HEK293T (cell line): ENCODE measurements at places on chromosomes 16 and 17.

DNA sequence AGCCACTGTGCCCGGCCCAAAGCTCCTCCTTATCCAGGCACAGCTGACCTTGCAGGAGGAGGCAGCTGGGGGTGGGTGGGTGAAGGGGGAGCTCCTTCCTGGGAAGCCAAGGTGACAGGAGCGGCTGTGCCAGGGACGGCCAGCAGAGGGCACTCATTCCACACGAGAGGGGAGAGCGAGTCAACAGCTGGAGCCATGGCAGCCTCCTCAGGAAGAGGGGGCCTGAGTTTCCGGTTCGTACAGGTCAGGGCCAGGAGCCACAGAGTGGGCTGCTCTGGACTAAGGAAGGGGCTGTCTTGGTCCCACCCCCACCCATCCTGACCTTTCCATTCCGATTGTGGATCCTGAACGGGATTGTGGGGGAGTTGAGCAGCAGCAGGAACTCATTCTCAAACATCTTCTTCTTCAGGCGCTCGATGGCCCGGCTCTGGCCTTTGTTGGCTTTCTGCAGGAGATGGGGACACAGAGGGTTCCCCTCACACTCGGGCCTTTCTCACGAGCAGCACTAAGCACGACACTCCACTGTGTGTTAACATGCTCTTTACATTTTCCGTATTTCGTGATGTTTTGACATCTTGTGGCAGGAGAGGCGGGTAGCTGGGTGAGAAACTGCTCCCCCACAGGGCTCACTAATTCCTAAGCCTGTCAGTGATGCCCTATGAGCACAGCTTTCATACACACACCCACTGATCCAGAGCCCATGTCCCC lies 61.6 kb downstream of the TIMM22 start:
- DNase-seq, result peak; percentile 77

- no peak for DNase-seq
These were observed 177.2 kb downstream of the CDH8 start for GRCh38 chr16:61858988-61859387.

GRCh38 chr17:72512649-72513556 lies 392.1 kb downstream of the SOX9 start:
- DNase-seq, result no peak

DNA sequence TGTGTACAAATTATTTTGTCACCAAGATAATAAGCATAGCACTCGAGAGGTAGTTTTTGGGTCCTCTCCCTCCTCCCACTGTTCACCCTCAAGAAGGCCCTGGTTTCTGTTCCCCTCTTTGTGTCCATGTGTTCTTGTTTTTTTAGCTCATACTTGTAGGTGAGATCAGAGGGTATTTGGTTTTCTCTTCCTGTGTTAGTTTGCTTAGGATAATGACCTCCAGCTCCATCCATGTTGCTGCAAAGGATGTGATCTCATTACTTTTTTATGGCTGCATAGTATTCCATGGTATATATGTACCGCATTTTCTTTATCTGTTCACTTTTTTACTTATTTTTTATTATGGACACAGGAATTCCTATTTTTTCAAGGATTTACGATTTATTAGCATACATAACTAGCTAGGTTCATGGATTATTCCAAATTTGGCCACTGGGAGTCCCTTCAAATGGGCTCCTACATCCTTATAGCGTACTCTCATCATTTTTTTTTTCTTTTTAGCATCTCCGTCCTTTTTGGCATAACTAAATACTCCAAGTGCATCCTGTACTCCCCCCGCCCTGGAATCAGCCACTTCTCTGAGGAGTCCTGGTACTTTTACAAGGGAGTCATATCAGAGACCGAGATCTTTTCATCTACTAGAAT lies 7.3 kb downstream of the TADA2A start:
- no peak for DNase-seq

- no peak for DNase-seq
These were observed 39.9 kb upstream of the ABCC11 start for GRCh38 chr16:48287239-48287638.

DNA sequence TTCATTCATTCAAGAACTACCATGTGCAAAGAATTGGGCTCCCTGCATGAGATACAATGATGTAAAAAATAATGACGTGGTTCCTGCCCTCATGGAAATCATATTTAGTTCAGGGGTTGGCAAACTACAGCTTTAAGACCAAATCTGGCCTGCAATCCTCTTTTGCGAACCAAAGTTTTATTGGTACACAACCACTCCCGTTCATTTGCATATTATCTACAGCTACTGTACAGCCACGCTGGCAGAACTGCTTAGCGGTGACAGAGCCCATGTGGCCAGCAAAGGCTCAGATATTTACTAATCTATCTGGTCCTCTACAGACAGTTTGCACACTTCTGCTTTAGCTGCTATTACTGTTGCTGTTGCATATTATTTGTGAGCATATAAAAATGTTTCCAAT lies 167.7 kb downstream of the XYLT1 start:
- DNase-seq, result no peak

GRCh38 chr16:57540387-57540786 lies 2.1 kb upstream of the ADGRG5 start:
- no peak for DNase-seq

GRCh38 chr17:58680038-58680369 lies 11.8 kb downstream of the TEX14 start:
- no peak for DNase-seq

DNA sequence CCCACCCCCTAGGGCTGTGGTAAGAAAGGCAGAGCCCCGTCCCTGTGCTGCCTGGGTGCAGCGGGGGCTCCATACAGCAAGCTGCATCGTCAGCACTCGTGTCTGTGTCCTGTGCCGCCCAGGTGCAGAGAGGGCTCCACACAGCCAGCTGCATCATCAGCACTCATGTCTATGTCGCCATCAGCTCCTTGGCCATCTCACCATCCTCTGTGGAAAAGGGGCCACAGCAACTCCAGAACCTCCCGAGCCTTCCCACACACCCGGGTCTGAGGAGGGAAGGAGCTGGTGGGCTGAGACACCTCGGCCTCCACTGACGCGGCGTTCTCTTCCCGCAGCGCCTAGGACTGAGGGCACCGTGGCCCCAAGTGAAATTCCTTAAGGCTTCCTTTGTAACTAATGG lies 72.9 kb upstream of the CHMP6 start:
- no peak for DNase-seq

DNA sequence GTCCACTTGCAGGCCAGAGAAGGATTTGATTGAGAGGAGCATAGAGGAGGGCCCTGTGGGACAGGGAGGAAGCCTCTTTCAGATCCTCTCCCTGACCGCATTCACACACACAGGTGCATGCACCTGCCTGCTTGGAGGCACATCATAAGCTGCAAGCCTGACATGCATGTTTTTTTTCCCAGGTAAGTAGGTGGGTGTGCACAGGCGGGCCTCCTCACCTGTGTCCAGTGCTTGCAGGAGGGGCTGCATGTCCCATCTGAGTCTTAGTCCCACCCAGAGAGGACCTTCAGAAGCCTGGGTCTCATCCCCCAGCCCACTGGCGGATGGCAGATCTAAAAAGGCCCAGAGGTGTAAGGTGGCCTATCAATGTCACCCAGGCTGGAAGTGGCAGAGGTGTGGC lies 130.8 kb downstream of the TMEM132E start:
- no peak for DNase-seq

GRCh38 chr17:79027274-79027924 lies 3.4 kb downstream of the C1QTNF1 start:
- DNase-seq, result no peak

DNA sequence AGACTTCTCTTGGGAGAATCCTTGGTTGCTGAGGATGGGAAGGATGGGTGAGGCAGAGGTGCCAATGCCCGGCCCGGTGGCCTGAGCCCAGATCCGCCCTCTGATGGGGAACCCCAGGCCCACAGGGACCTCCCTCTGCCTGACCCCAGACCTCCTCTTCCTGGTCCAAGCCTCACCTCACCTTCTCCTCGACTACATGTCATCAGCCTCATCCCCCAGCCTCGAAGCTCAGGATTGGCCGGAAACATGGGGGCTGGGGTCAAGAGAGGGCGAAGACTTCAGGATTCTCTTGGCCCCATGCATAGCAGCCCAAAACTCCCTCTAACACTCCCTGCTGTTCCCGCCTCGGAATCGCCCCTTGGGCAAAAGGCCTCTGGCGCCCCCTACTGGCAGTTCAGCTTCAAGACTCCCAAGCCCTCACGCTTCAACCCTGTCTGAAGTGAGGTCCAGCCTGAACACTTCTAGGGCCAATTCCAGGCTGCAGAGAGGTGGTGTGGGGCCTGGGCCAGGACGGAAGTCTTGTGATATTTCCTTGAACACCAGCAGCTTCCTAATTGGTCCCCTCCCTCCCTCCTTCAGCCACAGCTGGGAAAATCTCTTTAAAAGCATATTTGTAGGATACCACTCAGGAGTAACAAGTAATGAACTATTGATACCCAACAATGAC lies 47.2 kb downstream of the ARHGAP27 start:
- DNase-seq, result peak; percentile 86

- DNase-seq, result no peak
These were observed 2.1 kb upstream of the TEX19 start for GRCh38 chr17:82356845-82357355.

GRCh38 chr17:42266918-42267766 lies 9.0 kb downstream of the STAT5B start:
- no peak for DNase-seq

DNA sequence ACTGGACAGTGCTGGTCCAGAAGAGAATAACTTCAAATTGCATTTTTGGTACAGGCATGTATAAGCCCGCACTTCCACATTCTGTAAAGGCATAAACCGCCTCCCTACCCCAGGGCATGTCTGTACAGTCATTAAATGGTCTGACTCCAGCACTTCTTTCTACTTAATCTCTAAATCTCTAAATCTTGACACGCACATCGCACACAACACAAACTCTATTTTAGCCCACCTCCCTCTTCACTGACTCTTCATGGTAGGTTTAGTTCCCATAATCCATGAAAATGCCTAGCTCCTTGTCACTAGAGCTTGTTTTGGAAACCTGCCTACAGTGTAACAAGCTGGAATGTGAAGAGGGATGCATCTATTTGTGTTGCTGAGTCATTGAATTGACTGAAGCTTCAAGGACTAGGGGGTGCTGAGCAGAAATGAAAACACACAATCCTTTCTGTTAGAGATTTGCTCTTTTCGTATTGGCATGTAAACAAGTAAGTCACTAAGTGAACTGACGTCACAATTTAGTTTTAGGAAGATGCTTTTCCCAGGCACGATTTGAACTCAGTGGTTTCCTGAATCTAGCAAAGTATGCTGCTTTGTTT lies 1.6 kb upstream of the DUSP14 start:
- DNase-seq, result peak; percentile 11

GRCh38 chr17:41413982-41414381 lies 10.4 kb downstream of the KRT37 start:
- no peak for DNase-seq

- no peak for DNase-seq
These were observed 2.1 kb downstream of the SPAG9 start for GRCh38 chr17:51118330-51119195.

GRCh38 chr16:58848662-58849002 lies 114.5 kb upstream of the GOT2 start:
- no peak for DNase-seq

GRCh38 chr17:65559804-65560627 lies 1.4 kb downstream of the AXIN2 start:
- DNase-seq, result peak; percentile 39

DNA sequence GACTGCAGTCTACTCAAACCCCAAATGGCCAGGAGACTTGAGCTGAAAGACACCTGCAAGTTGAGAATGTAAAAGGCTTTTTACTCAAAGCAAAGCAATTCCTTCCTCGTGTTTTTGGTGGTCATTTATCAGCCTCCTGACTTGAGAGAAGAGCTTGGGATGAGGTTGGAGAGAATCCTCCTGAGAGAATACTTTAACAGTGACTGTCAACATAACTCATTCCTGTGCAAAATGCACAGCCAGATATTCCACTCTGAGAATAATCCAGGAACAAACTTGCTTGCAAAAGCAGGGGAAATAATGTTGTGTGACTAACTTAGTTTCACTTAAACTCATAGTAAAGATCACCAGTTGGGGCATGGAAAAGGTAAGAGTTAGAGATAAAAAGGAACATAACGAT lies 53.4 kb downstream of the SNTB2 start:
- no peak for DNase-seq

DNA sequence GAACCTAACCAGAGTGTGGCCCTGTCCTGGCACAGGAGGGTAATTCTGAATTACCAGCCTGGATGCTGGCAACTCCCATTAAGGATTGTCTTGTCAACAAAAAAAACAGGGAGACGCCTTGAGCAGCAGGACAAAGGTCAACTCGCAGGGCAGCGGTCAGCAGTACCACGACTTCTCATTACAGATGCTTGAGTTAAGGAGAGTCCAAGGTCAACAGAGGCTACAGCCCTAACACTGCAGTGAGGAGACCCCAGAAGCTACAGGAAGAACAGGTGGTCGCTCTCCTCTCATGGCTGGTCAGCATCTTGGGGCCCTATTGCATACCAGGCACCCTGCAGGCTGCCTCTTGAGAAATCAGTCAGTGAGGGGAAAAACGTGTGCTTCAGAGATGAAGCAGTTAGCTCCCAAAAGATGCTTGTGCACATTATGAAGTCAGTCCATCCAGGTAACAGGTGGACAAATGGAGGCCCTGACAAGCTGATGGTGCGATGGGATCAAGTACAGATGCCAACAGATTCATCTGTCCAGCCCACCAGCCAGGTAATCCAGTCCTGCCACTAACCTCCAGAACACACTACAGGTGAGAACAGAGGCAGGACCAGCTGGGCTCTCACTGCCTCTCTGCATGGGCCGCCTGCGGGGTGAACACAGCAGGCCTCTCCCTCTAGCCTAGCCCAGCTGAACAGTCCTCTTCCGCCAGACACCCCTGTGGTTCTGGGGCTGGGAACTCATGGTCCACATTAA lies 4.2 kb downstream of the CSNK1D start:
- DNase-seq, result no peak

DNA sequence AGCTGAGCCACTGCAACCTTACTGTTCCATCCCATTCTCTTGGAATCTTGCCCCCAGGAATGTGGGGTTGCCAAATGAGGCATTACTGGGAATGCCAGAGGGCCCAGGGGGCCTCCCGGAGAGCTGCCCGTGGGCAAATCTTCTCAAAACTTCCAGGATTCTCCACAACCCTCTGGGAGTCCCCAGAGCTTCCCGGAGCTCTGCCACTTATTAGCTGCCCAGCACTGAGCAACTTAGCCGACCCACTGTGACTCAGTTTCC lies 306.0 kb downstream of the FOXL1 start:
- DNase-seq, result no peak

GRCh38 chr17:35390663-35391062 lies 17.2 kb upstream of the SLFN11 start:
- no peak for DNase-seq

GRCh38 chr17:4665027-4665426 lies 23.5 kb upstream of the ALOX15 start:
- DNase-seq, result no peak

- no peak for DNase-seq
These were observed 55.7 kb downstream of the GOSR1 start for GRCh38 chr17:30532871-30533270.

GRCh38 chr16:30143347-30143702 lies 20.3 kb upstream of the MAPK3 start:
- DNase-seq, result no peak

- peak; percentile 61 for DNase-seq
These were observed 3.0 kb downstream of the SOX15 start for GRCh38 chr17:7586673-7587419.

GRCh38 chr16:3478242-3478925 lies 16.9 kb downstream of the C16orf90 start:
- no peak for DNase-seq
